ENCODE measurements at places on chromosomes 6 and 20. TPM values are rescaled to one million over a fixed set of nuclear protein-coding genes. Genes with fewer than 3 reads are reported as not detected.

The XKR7 gene
- under 0.01 TPM for total RNA-seq

DNA sequence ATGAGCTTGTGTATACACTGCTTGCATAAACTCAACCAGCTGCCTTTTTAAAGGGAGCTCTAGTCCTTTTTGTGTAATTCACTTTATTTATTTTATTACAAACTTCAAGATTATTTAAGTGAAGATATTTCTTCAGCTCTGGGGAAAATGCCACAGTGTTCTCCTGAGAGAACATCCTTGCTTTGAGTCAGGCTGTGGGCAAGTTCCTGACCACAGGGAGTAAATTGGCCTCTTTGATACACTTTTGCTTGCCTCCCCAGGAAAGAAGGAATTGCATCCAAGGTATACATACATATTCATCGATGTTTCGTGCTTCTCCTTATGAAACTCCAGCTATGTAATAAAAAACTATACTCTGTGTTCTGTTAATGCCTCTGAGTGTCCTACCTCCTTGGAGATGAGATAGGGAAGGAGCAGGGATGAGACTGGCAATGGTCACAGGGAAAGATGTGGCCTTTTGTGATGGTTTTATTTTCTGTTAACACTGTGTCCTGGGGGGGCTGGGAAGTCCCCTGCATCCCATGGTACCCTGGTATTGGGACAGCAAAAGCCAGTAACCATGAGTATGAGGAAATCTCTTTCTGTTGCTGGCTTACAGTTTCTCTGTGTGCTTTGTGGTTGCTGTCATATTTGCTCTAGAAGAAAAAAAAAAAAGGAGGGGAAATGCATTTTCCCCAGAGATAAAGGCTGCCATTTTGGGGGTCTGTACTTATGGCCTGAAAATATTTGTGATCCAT is 15.3 kb downstream of the TNFAIP3 start:
- DNase-seq, result peak; percentile 83

DNA sequence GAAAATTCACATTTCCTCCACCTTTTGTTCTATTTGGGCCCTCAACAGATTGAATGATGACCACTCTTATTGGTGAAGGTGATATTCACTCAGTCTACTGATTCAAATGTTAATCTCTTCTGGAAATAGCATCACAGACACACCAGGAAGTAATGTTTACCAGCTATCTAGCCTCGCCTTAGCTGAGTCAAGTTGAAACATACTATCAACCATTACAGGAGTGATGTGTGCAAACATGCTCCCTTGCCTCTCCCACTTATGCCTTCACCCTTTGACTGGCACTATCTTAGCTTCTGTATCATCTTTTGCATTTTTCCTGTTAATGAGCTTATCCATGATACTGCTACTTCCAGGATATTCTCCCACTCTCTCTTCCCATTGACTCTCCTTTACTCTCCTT is 191.9 kb downstream of the CENPW start:
- DNase-seq, result no peak

GRCh38 chr6:38604700-38605099 is 35.0 kb downstream of the BTBD9 start:
- no peak for DNase-seq

DNA sequence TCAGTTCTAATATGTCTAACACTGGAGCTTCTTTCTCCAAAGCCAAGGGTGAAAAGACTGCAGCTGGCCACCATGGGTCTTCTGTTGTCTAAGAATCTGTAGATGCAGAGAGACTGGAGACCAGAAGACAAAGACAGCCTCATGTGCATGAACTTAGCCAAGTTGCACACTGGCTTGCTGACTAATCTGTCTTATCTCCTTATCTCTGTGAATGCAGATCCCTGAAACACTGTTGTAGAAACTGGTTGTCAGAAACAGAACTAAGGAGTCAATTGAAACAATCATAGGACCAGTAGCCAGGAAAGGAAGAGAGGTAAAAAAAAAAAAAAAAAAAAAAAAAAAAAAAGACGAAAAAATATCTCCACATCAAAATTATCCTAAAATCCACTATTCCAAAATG is 109.7 kb downstream of the BFSP1 start:
- DNase-seq, result no peak

- no peak for DNase-seq
These were observed 58.1 kb upstream of the EPB41L1 start for GRCh38 chr20:36096435-36096834.

Data from osteoblast (primary cell).